ENCODE measurements at places on chromosomes 6 and 20. TPM values are rescaled to one million over a fixed set of nuclear protein-coding genes. Genes with fewer than 3 reads are reported as not detected.

- no peak for DNase-seq
Measured at GRCh38 chr6:27617046-27617687, 144.3 kb upstream of the ZNF184 start.

DNA sequence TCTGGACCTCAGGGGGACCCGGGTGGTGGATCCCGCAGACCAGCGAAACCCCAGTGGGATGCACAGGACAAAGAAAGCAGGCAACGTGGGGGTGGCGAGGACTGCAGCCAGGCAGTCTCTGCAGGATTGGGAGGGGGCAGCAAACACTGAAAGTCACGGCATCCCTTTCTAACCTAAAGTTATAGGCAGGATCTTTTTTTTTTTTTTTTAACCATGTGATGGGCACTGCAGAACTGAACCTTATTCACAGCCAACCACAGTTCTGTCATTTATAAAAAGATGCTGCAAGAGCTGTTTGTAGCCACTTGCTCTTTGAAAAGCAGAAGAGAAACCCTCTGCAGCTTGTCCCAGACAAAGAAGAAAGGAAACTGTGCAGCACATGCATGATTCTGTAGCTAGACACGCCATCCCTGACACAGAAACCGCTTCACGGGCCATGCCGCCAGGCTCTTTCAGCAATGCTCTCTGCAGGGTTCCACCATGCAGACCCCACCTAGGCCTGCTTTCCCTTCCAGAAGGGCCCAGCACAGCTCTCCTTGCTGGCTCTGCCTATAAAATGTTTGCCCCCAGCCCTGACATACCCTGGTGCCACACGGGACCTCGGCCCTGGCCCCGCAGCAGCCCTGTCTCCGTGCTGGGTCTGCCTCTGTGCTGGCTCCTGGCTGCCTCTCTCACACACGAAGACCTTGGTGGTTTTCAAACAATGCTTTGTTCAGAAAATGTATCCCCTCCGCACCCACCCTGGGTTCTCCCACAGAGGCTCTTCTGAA is 70.8 kb downstream of the PYGB start:
- peak; percentile 21 for DNase-seq

Gene CFAP61
- total RNA-seq: not detected

Gene COL19A1
- total RNA-seq: not detected
